ENCODE measurements at places on chromosomes 5 and 9.

GRCh38 chr9:92767066-92768054 lies 2.7 kb upstream of the BICD2 start:
- DNase-seq, result no peak

DNA sequence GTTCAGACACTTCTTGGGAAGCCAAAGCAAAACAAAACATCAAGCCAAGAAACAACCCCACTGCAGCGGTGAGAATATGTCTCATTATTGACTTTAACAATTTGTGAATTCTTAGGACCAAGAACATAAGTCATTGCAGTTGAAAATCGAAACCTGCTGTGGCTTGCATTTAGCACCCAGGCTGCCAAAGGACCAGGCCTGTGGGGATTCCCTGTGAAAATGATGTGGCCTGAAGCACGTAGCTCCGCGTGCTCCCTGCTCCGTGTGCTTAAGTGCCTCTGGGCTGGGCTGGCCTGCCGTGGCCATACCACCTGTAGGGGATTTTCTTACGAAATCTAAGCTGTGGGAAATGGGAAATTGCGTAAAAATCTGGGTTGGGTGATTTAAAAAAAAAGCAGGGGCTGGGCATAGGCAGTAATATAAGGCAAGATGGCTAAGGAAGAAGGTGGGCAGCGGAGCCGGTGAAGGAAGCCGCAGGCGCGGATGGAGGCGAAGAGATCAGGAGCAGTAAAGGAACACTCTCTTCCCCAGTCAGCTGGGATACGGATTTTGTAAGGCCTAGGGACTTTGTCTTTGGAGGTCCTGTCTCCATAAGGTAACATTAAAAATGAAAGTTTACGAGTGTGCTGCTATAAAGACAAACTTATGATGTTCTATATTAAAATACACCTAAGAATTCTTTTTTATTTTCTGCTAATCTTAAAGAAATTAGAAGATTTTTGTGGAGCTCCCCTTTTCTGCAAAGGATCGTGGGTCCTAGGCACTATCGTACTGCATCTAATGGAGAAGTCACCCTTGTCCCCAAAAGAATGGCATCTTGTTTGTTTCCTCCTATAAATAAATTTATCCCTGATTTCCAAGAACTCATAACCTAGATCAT lies 189.6 kb upstream of the SEMA6A start:
- DNase-seq, result no peak

- no peak for DNase-seq
These were observed 85.8 kb upstream of the DMRT1 start for GRCh38 chr9:755454-756381.

DNA sequence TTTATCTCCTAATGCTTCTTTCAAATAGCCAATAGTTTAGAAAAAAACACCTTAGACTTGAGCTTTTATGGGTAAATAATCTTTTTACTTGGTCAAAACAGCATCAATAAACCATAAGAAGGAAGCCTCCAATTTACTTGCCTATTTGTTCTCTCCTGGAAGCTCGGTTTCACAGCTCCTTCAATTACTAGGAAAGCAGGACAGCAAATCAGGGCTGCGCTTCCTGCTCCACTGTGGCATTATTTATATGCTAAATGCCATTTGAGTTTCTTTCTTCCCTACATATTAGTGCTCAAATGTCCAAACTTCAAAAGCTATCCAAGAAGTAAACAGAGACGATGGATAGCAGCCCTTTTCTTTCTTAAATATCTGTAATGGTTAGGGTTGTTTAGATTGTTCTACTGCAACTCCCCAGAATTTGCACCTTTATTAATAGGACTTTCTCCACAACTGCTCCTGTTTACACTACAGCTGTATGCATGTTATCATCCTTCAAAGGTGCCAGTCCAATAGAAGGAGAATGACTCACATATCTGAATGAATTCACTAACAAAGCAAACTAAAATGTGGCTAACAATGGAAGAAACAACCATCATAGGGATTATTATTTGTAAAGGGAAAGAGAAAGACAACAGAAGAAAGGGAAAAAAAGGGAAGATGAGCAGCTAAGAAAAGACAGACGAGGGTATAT lies 58.7 kb downstream of the MED27 start:
- no peak for DNase-seq

DNA sequence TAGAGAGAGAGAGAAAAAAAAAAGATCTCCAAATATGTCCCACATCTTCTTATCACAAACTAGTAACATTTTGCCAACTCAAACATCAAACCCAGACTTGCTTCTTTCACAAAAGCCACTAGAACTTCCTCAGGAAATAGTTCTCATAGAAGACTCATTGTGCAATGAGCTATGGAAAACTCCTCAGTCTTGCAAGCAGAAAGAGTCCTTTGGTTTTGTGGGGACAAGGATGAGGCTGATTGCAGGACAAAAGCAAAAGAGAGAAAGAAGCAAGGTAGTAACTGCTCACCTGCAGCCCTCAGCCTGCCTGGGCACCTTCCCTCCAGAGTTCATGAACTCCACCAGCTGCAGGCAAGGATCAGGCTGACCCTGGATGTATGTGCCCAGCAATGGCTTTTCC lies 399.0 kb downstream of the IRX1 start:
- DNase-seq, result no peak

DNA sequence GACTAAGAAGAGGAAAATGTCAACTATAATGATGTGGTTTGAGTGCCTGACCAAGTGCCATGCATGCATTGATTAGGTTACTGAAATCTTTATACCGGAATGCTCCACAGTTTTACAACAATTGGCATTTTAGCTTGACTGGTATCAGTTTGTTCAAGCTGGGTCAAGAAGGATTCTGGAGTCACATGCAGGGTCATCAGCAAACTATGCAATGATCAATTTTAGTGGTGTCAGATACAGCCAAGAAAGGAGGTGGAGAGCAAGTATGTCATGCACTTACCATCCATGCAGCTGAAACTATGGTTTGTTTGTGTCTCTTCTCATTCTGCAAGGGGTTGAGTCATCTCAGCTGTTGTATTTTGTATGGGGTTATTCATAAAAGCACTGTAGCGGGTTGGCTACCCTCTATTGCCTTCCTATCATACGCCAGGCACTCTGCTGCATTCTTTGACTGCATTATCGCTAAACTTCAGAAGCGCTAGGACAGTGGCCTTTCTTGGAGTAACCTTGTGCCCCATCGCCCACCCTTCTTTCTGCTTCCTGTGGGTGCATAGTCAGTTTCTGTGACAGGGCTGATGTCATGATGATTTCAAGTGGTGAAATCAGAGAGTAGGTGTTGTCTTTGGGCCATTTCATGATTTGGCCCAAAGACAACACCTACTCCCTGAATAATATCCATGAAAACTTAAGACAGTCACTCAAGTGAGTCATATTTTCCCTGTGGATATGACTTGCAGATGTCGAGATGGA lies 145.4 kb downstream of the MTX3 start:
- no peak for DNase-seq

DNA sequence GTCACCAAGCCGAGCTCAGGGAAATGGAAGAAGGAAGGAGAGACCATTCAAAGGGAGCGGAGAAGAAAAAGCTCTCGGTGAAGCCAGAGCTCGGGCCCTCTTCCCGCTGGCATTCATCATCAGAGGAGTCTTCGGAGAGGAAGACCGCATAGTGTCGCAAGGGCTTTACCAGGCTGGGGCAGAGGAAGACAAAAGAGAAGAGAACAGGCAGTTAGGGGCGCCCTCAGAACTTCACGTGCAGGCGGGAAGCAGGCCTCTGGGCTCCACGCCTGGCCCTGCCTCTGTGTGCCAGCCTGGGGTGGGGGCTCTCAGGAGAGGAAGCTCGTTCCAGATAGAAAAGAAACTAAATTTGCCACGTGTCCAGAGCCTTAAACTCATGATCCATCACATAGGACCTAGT lies 31.7 kb downstream of the CRB2 start:
- no peak for DNase-seq

GRCh38 chr9:125233678-125234077 lies 7.5 kb downstream of the HSPA5 start:
- DNase-seq, result no peak

DNA sequence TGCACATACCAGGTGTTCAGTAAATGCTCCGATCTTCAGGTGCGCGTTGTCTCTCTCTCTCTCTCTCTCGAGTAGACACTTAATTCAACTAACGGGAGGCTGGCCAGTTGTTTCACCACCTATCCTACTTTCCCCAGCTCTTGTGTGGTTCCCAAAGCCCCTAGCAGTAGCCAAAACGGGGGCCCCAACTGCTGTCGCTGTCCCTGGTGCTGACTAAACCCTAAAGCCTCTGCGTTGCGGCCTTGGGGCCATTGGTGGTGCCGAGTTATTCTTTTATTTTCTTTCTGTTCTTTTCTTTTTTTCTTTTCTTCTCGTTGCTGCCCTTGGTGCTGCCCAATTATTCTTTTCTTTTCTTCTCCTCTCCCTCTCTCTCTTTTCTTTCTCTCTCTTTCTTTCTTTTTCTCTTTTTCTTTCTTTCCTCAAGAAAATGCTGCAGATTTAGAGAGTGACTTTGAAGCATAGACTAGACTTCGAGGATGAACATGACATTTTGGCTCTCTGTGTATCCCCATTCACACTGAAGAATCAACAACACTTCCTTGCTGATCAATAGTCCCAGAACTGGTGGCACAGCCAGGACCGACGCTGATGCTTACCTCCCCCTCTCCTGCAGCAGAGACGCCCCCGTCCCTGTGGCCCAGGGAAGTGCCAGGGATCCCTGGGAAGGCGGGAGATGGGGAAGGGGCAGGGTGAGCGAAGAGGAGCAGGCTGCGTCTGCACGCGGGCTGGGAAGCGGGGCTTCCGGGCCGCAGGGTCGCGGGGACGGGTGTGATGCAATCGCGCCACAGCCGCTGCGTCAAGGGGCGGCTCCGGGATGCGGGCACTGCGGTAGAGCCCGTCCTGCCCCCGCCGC lies at the start of gene FBLL1:
FBLL1 (plus strand) TSS at position 785 of the 853 bp plus-strand sequence. CDS start 200 bp downstream, outside the sequence.
- DNase-seq, result peak; percentile 48

- no peak for DNase-seq
These were observed 42.7 kb downstream of the ST8SIA4 start for GRCh38 chr5:100860407-100860806.

- no peak for DNase-seq
These were observed 159.7 kb upstream of the TLX3 start for GRCh38 chr5:171149333-171149732.
